ENCODE measurements at places on chromosomes 2 and 18.
A peak's percentile ranks its signal among the peaks of the same experiment; 100 is the strongest.

- DNase-seq = no peak
These were observed 407.4 kb downstream of the GRB14 start for GRCh38 chr2:164213916-164214315.

- DNase-seq = no peak
These were observed 127.5 kb upstream of the CYP1B1 start for GRCh38 chr2:38203446-38203810.

DNA sequence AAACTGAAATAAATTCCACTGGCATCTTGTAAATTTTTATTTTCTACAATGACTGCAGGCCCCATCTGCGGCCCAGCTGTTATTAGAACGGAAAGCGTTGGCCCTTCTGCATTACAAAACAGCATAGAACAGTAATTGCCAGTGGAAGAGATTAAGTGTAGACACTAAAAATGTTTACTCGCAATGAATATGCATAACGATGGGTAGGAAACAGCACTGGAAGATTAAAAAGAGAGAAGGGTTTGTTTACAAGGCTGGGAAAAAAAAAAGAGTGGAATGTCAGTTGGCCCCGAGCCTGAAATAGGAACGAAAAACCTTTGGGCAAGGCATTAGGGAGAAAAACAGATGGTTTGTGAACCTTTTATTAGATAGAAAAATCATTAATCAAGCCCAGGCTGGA is 275.9 kb upstream of the TCF4 start:
- DNase-seq = no peak

DNA sequence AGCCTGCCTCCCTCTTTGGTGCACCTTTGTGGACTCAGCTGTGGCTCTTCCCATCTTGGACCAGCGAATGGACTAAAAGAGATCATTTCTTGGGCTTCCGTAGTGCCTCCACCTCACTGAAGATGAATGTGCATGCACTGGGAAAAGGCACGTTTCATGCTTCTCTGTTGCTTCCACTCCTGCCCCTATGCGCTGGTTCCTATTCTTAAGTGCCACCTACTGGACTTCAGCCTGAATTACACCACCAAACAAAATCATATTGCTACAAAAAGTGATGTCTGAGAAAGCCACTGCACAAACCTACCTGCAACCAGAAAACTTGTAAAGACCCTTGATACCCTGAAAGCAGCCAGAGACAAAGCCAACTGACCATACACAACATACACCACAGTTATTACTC is 695.6 kb downstream of the TSN start:
- no peak for DNase-seq

GRCh38 chr18:48836806-48837615 is 113.8 kb downstream of the SMAD7 start:
- DNase-seq = no peak

DNA sequence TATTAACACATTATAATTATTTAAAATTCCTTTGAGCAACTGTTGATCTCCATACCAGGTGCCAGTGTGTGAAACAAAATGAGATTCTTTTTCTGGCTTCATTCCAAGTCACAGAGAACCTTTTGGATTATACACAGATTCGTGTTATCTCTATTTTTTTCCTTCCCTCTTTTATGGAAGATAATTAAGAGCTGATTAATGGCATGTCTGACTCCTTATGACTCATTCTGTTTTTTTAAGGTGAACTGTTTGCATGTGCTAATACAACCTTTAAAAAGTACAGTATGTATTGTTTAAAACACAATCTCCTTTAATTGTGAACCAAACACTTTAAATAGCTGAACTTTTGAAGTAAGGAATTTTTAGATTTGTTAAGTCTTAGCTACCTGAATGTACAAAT is 39.3 kb downstream of the PELI1 start:
- no peak for DNase-seq

DNA sequence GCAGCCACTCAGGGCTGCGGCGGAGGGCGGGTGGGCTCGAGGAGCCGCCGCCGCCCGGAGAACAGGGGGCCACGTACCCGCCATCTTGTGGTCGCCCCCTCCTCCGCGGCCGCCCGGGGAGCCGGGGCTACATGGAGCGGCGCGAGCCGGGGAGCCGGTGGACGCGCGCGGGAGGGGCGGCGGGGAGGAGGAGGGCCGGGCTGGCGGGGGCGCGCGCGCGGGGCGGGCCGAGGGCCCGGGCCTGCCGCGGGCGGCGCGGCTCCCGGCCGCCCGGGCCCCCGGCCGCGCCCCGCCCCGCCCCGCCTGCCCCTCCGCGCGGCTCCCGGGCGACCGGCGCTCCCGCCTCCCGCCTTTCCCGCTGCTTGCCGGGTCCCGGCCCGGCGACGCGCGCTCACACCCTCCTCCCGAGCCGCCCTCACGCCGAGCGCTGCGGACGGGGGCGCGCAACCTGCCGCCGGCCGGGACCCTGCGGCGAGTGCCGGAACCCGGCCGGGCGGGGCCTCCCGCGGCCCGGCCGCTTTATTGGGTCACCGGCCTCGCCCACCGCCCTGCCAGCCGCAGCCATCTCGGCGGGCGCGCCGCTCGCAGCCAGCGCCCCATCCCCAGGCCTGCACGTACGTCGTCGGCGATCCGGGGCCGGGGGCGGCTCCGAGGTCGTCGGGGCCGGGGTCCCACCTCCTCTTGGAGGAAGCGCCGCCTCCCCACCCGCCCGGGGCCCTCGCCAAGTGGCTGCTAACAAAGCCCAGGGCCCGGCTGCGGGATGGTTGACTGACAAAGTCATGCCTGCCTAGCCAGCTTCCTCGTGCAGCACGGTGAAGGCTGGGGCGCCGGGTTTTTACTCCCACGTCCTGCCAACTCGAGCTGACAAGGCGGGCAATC is at the start of gene PPP4R1:
TSS of gene PPP4R1 (minus strand) at position 159 of the 879 bp plus-strand sequence. CDS start at position 84, 75 bp downstream.
- DNase-seq = peak; percentile 90

GRCh38 chr2:193566276-193566675 is 1371.5 kb upstream of the TMEFF2 start:
- DNase-seq = no peak

- no peak for DNase-seq
These were observed 201.9 kb upstream of the APCDD1 start for GRCh38 chr18:10252494-10252893.

DNA sequence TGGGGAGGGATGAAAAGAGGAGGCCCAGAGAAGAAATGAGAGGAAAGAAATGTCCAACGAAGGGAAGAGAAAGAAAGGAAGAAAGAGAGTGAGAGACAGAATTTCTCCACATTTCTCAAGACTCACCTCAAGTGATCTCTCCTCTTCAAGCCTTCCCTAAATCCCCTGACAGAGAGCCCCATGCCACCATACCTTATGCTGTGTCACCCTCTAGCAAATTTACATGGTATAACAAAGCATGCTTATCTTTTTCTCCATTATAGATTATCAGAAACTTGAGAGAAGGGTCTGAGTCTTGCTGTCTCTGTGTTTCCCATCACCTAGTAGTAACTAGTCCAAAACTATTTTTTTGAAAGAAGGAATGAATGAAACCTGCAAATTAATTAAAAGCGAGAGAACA is 1208.4 kb downstream of the DPP10 start:
- DNase-seq = no peak

DNA sequence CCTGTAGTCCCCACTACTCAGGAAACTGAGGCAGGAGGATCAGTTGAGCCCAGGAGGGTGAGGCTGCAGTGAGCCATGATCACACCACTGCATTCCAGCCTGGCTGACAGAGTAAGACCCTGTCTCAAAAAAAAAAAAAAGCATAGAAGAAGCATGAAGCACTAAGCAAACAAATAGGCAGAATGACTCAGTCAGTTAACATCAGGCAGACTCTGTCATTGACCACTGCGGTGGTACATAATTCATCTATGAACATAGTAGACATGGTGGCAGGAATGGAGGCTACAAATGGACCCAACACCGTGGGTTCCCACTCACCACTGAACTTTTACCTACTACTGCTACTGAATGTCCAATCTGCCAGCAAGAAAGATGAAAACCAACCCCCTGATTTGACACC is 7.6 kb upstream of the ASXL2 start:
- DNase-seq = no peak

GRCh38 chr2:170929686-170930050 is 615 bp downstream of the GORASP2 start:
- peak; percentile 33 for DNase-seq

- no peak for DNase-seq
These were observed 158.3 kb downstream of the EML6 start for GRCh38 chr2:54881759-54882158.

DNA sequence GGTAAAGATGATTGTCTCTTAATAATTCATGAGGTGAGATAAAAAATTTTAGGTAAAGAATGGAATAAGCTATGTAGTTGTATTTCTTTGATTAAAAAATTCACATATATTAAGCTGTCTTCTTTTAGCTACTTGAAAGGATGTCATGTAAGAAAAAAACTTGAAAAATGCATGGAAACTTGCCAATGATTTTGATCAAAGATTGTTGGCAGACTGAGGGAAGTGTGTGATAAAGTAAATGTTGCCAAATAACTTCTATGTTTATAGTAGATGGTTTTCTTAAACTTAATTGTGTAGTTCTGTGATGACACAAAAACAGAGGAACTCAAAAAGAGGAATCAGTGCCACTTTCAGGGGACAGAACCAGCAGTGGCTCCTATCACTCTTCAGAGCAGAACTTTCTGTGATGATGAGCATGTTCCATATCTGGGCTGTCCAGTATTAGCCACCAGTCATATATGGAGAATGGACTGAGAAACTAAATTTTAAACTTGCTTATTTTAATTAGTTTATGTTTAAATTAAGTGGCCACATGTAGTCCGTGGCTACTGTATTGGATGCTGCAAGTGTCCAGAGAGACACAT is 51.9 kb upstream of the SLC38A11 start:
- DNase-seq = no peak

GRCh38 chr2:38599706-38600105 is 3.0 kb downstream of the HNRNPLL start:
- DNase-seq = no peak

GRCh38 chr2:33104726-33105125 is 158.0 kb downstream of the LTBP1 start:
- DNase-seq = no peak

- DNase-seq = no peak
These were observed 117.2 kb downstream of the RPIA start for GRCh38 chr2:88808652-88809051.

- DNase-seq = no peak
These were observed 283.5 kb upstream of the HDAC4 start for GRCh38 chr2:239684271-239684810.

DNA sequence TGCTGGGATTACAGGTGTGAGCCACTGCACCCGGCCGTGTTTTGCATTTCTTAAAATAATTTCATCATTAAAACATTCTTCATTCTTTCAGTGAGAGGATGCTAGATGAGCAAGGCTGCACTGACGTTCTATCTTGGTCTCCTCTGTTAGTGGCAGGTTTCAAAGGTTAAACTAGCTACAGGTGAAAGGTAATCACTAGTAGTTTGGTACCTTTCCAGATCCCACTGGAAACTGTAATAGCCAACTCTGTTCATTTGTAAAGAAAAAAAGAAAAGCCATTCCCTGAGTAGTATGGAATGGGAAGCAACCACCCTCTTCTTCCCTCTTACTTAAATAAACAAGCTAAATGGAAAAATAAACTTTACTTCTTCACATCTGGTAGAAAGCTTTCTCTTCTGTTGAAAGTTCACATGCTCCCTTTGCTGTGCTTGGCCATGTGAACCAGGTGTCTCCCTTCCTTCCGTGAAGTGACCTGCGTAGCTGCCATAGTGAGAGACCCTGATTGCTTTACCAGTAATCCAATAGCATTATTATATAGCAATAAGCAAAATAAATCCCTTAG is 94.0 kb downstream of the GREB1L start:
- no peak for DNase-seq

DNA sequence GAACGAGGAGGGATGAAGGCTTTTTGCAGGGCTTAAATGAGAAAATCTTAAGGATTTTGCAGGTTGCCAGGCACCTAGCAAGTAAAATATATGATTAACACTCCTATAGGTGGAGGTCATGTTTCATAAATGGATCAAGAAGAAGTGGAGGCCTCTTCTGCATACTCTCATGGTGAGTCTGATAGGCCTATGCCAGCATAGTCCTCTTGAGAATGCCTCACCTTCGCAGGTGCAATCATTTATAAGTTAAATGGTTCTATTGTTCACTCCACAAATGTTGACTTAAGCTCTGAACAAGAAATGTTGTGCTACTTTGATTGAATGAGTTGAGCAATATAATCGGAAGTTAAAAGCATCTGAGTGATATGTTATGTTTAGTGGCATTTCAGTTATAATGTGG is 12.1 kb downstream of the LRRTM1 start:
- no peak for DNase-seq

DNA sequence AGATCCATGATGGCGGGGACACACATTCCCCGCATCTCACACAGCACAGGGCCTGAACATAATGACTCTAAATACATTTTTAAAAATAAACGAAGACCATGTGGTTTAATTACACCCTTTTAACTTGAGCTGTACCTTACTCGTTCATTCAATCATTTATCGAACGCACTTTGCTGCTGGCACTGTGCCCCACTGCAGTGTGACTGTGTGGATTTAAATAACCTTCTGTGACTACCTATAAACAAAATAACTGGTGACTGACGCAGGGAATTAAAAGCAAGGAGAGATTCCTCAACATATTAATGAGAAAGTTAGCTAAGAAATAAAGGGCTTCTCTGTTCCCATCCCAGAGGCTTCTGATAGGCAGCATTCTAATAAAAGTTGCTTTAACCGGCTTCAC is 10.9 kb upstream of the FZD7 start:
- DNase-seq = no peak

DNA sequence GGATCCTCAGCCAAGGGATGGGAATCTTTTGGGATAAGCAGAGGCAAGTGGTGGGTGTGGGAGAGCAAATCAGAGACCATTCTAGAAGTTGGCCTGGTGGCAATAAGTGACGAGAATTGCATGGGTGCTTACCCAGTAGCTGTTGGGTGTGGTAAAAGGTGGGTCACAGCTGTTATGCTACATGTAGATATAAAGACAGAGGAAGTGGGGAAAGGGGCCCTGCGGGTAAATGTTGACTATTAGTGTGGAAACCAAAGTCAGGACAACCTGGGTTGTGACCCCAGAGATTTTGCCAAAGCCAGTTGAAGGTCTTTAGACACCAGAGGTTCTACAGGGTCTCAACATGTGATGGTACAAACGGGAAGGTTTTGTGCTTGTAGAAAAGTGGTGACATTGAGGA is 443.6 kb upstream of the HNRNPA3 start:
- DNase-seq = no peak

All from frontal cortex (tissue), 4 donors.